RKO (cell line): ENCODE measurements at places on chromosomes 1 and 21.
A peak's percentile ranks its signal among the peaks of the same experiment; 100 is the strongest.

DNA sequence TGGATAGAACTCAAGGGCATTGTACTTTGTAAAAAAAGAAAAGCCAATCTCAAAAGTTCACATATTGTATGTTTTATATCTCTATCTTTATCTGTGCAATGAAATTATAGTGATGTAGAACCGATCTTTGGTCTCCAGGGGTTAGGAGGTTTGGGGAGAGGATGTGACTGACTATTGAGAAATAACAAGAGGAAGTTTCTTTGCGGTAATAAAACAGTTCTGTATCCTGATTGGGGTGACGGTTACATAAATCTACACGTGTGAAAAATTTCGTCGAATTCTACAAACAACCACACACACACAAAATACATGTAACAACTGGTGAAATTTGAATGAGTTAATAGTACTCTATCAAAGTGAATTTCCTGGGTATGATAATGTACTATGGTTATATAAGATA is 10.6 kb upstream of the OR2T33 start:
- DNase-seq: no peak

DNA sequence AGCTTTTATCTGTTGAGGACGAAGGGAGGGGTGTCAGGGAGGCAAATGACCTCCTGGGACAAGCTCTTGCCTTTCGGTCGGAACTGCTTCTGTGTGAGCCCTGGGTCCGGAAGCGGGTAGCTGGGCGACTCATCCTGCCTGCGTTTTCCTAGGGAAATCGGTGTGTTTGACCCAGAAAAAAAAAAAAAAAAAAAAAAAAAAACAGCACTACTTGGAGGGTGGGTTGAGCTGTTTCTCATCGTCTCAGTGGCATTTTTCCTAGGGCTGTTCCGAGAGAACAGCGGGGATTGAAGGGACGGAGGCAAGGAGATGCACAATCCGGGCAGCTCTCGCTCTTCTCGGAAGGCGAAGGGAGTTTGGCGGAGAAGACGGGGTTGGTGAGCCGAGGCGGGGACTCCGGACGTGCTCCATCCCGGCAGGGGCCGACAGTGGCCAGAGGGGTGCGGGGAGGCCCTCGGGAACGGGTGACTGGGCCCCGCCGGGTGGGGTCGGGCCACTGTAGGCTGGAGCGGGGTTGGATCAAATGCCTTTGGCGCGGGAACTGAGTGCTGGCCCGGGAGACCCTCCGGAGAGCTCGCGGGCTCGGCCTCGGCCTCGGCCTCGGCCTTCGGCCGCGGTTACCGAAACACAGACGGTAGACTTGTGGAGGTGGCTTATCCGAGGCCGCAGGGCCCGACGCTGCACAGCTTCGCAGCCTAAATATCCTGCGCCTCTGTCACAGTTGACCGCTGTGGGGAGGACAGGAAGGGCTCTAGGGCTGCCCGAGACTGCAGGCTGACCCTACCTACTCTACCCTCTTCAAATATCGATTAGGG is 2.4 kb upstream of the BARHL2 start:
- DNase-seq: no peak

DNA sequence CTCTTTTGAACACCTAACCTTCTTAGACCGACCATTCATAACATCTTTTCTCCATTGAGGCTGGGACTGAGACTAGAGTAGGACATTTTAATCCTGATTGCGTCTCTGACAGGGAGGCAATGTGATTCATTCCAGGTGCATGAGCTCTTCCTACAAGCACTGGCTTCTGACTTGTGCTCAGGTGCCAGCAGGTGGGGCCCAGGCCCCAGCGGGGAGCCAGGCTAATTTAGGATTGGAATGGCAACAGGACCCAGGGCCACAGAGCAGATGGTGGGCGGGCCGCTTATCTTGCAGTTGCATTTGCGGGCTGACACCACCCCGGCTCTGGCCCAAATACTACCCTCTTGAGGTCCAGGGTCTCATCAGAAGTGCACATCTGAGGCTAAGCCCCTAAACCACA is 4.1 kb downstream of the GPA33 start:
- no peak for DNase-seq

DNA sequence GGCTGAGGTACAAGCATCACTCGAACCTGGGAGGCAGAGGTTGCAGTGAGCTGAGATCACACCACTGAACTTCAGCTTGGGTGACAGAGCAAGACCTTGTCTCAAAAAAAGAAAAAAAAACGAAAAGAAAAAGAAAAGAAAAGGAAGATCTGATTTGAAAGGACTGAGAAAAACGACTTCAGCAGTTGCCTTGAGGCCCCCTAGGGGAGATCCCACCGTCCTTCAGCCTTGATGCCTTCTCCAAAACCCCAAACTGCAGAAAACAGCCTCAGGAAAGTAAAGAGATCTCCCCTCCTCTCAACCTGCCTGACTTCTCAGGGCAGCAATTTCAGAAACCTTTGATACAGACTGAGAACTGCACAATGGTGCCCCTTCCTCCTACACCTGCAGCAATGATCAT is 50.9 kb upstream of the BCAR3 start:
- DNase-seq: no peak

GRCh38 chr1:68197891-68198290 is 34.4 kb downstream of the WLS start:
- no peak for DNase-seq

DNA sequence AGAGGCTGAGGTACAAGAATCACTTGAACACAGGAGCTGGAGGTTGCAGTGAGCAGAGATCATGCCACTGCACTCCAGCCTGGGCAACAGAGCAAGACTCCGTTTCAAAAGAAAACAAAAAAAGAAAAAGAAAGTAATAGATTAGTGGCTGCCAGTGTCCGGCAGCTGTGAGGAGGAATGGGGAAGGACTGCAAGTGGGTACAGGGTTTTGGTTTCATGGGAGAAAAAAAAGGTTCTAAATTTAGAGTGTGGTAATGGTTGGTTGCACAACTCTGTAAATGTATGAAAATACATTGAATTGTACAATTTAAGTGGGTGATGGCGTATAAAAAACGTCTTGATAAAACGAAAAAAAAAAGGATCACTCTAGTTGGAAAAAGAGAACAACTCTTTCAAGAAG is 6.7 kb downstream of the TAF1A start:
- no peak for DNase-seq

- DNase-seq: no peak
Measured at GRCh38 chr1:162983671-162984425, 85.3 kb upstream of the RGS4 start.

GRCh38 chr1:220879509-220880361 is 492 bp downstream of the HLX start:
- no peak for DNase-seq

DNA sequence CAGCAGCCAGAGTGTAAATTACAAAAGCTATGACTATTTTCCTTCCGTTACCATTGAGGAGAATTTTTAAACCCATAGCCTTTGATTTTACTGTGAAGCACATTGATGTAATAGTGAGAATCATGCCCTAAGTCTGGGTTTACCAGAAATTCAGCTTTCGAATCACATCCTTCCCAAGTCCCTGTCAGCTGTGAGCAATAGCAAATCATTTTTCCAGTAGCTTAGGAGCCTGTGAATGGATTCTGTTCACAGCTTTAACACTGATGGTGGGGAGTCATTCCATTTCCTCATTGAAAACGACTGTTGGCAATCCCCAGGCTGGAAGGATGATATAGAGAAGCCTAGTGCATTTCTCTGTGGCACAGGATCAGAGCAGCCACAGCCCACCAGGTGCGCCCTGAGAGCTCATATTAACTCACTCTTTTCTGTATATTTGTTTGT is 82.2 kb upstream of the C1orf105 start:
- no peak for DNase-seq

GRCh38 chr1:109218516-109218915 is 4.8 kb downstream of the SARS1 start:
- DNase-seq: no peak

DNA sequence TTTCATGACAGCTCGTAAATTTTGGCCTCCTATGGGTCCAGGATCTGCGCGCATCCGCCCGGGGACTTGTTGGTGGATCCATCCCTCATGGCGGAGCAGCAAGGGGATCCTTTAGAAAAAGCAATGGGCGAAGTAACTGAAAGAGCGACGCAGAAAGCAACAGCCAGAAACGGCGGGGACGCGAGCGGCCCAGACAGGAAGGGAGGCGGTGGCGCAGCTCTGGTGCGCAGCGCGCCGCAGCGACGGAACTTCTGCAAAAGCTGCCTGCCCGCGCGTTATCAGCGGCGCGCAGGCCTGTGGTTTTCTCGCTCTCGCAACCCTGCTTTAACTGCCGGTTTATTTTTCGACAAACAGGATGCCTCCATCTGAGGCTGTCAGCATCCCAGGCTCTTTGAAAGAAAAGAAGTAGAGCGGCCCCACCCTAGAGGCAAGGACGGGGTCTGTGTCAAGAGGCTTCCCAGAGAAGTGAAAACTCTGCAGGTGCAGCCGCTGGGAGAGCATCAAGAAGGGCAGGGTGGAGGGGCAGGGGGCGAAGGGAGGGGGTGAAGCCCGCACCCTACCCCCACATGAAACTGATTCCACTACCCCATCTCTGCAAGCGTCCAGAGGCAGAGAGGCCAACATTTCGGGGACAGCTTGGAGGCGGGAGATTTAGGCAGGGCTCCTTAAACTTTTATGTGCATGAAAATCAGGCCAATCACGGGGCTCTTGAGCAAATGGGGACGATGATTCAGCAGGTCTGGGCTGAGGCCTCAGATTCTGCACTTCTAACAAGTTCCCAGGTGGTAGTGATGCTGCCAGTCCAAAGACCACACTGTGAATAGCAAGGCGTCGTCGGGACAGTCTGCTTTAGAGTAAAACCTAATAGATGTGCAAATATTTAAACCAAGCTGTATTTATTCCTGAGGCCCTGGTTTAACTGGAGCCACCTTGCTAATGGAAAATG is 22.2 kb downstream of the RUNX1 start:
- DNase-seq: no peak

GRCh38 chr1:172966844-172967540 is 83.7 kb downstream of the TNFSF18 start:
- peak; percentile 23 for DNase-seq

DNA sequence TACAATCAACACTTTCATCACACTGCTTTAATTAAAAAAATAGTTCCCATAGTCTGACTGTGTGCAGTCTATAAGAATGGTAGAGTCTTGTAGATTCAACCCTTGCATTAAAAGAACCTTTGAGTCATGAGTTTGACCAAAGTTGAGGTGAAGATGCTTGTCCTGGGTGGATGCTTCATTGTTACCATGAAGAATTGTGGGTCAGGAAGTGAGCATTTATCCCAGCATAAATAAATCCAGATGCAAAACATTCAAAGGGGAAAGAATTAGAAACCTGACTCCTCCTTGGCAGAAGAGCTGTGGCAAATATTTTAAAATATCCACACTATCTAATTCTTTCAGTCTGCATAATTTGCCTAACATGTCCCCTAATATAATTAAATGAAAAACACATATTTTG is 72.9 kb upstream of the SPAG17 start:
- no peak for DNase-seq

DNA sequence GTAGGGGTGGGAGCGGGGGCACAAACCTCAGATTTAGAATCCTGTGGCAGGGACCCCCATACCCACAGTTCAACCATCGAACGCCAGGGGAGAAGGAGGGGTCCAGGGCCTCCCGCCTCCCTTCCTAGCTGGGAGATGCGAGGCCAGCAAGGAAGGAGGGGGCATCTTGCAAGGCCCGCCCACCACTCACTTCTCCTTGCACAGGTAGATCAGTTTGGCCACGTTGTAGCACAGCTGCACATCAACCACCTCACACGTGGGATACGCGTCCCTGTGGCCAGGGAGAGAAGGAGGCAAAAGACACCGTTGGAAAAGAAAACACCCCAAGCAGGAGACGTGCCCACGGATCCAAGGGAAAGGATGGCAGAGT is 19.6 kb downstream of the TMEM63A start:
- no peak for DNase-seq

GRCh38 chr1:56146449-56146848 is 432.9 kb downstream of the PLPP3 start:
- DNase-seq: no peak

GRCh38 chr1:58689167-58689566 is 10.7 kb downstream of the MYSM1 start:
- DNase-seq: no peak

DNA sequence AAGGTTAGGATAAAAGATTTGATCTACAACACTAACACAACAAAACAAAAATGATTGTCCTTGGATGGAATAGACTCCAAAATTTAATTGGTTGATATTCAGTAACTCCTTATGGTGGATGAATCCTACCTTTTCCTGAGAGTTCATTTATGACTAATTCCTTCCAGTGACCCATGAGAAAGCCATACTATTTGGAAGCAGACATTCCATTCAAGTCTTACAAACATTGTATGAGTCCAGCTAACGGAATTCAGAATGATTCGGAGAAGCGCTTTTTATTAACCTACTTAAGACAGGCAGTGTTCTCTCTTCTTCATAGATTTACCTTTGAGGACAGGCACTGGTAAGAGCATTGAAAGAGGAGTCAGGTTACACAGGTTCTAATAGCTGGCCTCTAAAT is 155.6 kb upstream of the ZNF648 start:
- DNase-seq: peak; percentile 25

DNA sequence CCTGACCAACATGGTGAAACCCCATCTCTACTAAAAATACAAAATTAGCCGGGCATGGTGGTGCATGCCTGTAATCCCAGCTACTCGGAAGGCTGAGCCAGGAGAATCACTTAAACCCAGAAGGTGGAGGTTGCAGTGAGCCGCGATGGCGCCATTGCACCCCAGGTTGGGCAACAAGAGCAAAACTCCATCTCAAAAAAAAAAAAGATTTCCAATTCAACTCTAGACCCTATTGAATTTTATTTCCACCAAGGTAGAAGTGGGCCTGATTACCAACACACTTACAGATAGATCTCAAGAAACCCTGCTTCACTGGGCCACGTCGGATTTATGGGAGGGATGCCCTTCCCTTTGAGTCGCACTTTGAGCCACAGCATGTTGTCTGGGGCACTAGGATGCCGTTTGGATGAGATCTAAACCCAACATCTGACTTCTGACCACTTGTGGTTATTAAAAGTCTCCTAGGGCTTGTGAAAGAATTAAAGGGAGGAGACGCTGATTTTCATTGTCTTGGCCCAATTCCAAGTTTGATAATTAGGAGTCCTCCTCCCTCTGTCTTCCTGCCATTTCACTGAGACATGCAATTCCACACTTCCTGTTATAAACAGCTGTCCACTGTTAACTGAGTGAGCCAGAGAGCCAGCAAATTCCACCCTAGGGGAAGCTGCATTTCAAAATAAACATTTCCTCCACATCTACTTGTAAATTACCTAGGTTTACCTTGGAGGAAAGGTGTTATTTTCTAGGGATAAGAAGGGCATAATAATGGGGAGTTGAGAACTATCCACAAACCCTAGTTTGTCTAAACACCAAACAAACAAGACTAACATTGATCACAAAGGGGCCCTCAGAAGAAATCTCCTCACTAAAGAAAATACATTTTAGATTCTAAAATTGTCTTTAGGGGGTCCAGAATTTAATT is 5.2 kb upstream of the RERE start:
- DNase-seq: peak; percentile 12

- DNase-seq: no peak
Measured at GRCh38 chr1:61322769-61323168, 240.4 kb downstream of the NFIA start.
